ENCODE measurements at places on chromosomes 5 and 9.
A peak's percentile ranks its signal among the peaks of the same experiment; 100 is the strongest.

DNA sequence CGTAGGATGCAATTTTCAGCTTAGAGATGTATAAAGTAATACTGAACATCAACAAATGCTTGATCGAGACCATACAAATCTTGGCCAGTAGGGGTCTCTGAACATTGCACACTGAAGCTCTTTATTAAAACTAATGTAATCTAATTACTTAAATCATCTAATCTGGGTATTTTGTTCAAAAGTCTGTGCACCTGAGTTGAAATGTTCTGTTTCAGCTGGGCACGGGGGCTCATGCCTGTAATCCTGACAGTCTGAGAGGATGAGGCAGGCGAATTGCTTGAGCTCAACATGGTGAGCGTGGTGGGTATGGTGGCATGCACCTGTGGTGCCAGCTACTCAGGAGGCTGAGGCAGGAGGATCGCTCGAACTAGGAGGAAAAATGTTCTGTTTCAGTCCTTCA lies 41.0 kb downstream of the ESM1 start:
- DNase-seq: peak; percentile 24

DNA sequence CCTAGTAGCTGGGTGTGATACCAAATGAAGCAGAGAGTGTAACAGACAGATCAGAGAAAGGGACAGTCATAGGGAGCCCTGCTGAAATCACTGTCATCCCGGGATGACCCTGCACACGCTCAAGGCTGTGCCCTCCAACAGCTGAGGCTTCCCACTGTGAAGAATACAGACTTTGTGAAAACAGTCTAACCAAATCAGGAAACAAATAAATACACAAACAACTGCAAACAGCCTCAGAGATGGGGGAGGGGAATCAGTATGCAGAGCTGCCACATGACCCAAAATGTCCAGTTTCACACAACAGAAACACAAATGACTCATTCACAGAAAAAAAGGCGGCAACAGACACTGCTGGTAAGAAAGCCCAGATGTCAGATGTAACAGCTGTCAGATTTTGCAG lies 101.9 kb downstream of the ADAMTS2 start:
- DNase-seq: no peak

GRCh38 chr5:179274321-179275315 lies 70.6 kb downstream of the ADAMTS2 start:
- DNase-seq: no peak

- DNase-seq: no peak
Observed at GRCh38 chr9:94611638-94612068, 18.0 kb upstream of the FBP2 start.

- no peak for DNase-seq
Observed at GRCh38 chr9:84485539-84485938, 145.0 kb upstream of the SLC28A3 start.

DNA sequence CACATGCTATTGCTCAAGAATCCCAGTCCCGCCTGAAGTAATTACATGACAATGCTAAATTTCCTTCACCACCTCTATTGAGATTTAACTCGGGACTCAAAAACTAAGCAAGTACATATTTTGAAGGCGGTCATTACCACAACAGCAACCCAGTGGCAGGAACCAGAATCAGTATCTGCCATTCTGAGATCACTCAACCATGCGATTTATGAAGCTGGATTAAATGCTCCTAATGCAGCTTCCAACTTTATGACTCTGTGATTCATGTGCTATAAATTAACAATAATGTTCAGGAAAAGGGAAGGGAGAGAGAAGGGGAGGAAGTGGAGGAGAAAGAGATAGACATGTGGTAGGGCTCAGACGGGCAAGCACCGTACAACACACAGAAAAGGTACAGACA lies 194.7 kb downstream of the DNAH5 start:
- DNase-seq: no peak

GRCh38 chr5:57082441-57083067 lies 91.3 kb upstream of the GPBP1 start:
- DNase-seq: peak; percentile 14

DNA sequence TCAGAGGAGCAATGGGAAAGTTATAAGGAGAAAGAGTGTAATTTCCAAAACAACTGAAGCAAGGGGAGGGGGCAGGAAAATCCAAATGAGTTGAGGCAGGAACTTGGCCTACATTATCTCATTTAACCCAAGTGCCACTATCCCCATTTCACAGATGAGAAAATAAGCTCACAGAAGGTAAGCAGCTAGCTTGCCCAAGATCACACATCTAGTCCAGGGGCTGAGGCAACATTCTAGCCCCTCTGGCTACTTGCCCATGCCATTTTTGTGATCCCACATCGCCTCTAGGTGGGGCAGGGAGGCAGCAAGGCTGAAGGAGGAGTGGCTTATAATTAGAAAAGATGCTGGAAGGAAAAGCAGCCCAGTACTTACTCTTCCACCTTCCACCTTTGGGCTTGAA lies 2.6 kb upstream of the PSIP1 start:
- DNase-seq: peak; percentile 15

- DNase-seq: no peak
Observed at GRCh38 chr9:114851306-114851705, 45.5 kb upstream of the TNFSF15 start.

DNA sequence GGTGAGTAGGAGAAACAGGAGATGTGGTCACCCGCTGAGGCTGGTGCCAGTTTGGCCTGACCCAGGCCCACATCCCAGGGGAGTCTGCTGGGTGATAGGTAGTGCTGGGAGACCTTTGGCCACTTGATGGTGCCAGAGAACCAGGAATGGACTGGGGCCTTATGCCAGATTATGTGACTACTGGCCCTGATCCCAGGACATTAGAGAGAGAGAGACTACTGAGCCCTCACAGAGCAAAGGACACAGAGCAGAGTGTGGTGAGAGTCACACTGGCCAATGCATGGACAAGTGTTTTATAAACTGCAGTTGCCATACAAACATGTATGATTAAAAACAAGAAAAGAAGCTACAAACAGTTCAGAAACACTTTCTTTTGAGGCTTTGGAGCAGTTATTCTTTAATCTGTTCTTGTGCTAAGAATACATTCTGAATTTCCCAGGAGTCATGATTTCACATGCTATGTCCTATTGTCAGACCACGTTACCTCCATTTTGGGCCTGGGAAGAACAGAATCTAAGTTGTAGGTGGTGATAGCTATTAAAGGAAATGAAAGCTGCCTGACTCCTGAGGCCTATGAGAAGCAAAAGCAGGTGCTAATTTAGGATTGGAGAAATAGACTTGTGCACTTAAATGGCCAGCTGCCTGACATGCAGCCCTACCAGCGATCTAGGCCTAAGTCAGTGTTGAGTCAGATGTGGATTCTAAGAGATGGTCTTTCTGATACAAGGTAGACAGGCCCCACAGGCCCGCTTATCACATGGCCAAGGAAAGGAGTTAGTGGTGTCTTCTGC lies 32.6 kb upstream of the TMOD1 start:
- DNase-seq: peak; percentile 81

DNA sequence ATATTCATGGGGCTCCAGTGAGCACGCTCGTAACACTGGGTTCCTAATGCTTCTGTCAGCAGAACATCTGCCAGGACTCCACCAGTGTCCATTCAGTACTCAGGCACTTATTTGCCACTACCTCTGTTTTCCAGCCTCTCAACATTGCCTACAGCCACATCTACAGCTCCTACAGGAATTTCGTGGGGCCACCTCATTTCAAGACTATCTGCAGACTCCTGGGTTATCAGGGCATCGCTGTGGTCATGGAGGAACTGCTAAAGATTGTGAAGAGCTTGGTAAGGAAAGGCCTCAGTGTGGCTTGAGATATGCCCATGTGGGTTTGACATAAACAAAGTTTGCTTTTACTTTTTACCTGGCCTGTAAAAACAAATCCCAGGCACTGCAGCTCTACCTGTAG lies 92.9 kb downstream of the CYFIP2 start:
- DNase-seq: no peak

GRCh38 chr9:137139468-137140150 lies 655 bp downstream of the GRIN1 start:
- DNase-seq: no peak

GRCh38 chr5:36060420-36060887 lies 6.2 kb downstream of the UGT3A2 start:
- DNase-seq: peak; percentile 23

- DNase-seq: no peak
Observed at GRCh38 chr9:74391816-74392215, 105.3 kb upstream of the RORB start.

- DNase-seq: no peak
Observed at GRCh38 chr9:124290053-124290591, 32.4 kb downstream of the NEK6 start.

DNA sequence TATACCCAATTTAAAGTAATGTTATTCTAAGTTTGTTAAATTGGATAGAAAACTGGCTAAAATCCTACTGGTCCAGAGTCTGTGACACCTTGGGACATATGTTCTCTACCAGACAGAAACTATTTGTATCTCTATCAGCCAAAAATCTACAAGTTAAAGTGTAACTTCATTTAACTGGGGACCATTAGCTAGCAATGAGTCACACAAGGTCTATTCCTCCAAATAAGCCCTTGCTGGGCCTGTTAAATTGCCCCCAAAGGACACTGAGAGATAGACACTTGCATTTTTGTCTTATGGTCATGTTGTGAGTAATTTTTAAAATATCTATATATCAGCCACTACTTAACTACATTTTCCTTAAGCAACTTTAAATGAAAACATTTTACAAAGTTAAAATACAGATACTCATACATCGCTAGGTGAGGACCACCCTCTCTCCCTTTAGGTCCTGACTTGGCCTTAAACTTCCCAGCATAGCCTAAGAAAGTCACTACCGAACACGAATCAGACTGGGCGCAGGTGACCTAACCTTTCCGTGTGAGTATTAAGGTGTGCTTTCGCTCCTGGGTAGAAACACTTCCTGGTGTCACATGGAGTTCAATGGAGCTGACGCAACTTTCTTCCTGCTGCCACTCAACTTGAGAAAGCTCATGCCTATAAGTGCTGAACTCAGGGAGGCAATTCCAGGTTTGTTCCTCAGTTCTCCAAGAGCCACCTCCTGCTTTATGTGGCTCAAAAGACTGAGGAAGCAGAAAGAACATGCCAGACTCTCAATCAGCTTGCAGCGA lies 249.1 kb downstream of the DIRAS2 start:
- no peak for DNase-seq

GRCh38 chr5:160774666-160775315 lies 77.2 kb downstream of the ATP10B start:
- DNase-seq: no peak

DNA sequence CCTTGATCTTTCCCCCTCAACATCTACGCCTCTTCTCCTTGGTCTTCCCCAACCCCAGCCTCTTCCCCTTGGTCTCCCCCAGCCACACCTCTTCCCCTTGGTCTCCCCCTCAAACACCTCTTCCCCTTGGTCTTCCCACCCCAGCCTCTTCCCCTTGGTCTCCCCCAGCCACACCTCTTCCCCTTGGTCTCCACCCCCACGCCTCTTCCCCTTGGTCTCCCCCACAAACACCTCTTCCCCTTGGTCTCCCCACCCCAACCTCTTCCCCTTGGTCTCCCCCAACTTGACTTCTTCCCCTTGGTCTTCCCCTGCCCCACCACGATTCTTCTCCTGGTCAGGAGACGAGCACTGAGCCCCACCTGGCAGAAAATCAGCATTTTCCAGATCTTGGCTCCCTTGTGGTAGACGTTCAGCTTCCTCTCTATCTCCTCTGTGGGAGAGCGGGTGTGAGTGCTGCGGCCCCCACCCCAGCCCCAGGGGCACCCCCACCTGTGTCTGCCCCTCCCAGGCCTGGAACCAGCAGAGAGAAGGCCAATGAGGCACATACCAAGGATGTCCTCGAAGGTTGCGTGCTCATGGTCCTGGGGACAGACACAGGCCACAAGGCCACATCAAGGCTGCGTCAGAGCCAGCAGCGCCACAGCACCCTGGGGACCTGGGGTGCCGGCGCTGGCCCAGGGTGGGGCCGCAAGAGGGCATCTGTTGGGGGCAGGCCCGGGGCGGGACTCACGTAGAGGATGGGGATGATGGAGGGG lies 7.0 kb downstream of the NSMF start:
- no peak for DNase-seq

GRCh38 chr5:93612855-93613243 lies 29.8 kb downstream of the NR2F1 start:
- DNase-seq: no peak

GRCh38 chr5:135488727-135489465 lies 36.7 kb upstream of the TIFAB start:
- DNase-seq: peak; percentile 80

DNA sequence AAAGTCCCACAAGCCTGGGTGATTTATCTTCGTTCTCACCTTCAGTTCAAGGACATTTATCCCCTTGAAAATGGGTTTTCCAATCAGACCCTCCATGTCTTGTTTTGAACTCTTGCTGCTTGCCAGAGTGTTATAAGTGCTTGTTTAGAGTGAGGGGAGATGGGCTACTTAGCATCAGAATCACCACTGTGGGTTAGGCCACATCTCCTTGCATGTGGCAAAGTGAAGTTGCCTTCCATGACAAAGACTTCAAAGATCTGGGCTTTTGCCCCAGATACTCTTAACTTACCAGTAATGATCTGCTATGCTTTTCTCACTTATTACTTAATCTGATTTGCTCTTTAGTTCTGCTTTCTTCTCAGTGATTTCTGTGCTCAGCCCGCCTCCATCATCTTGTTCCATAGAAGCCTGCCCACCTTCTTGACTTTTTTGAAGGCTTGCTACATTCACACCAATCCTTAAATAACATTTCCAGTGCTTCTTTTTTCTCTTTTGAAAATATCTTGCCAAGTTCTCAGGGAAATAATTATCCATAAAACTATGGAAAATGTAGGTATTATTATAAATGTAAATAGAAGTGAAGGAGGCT lies 39.0 kb downstream of the GPR21 start:
- DNase-seq: no peak

DNA sequence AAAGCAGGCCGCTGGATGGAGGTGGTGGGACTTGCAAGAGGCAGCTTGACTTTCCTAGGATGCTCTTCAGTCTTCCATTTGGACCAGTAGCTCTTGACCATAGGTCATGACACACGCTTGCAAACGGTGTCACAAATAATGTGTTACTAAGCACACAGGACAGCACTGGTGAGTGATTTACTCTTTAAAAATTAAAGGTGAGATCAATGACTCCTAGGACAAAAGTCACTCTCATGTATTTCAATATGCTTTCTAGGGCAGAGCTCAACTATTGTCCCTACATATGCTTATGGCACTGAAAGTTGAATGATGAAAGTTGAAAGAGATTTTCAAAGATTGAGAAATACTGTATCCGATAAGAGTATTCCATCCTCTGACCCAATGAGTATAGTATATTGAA lies 496.7 kb downstream of the EBF1 start:
- no peak for DNase-seq

GRCh38 chr9:87213948-87214347 lies 266.6 kb upstream of the GAS1 start:
- DNase-seq: no peak
